ENCODE measurements at places on chromosomes 12 and 14. TPM values are rescaled to one million over a fixed set of nuclear protein-coding genes. Genes with fewer than 3 reads are reported as not detected.

Gene CISTR
- not detected for total RNA-seq

Gene GPR33
- not detected for total RNA-seq

Gene SCN8A
- 0.23 TPM for total RNA-seq

Gene GNPTAB
- 21.6 TPM for total RNA-seq

Gene RNU4-1
- total RNA-seq, result 55.9 TPM

Gene PTPRR
- total RNA-seq, result 0.94 TPM

Gene LPAR5
- total RNA-seq, result under 0.01 TPM

Gene TTC9
- 0.23 TPM for total RNA-seq

Gene LTB4R2
- 2.3 TPM for total RNA-seq

Gene PHC1
- total RNA-seq, result 11.6 TPM

Gene A2M
- 1.2 TPM for total RNA-seq

Gene SNRPF
- total RNA-seq, result 22.2 TPM

Gene L3HYPDH
- total RNA-seq, result 24.2 TPM

Gene DLGAP5
- total RNA-seq, result 9.2 TPM

Gene ASPG
- not detected for total RNA-seq

Gene TROAP
- total RNA-seq, result 0.12 TPM

Gene TXNDC16
- total RNA-seq, result 6.5 TPM

Gene STRN3
- 82.6 TPM for total RNA-seq

Gene TMTC1
- total RNA-seq, result 115 TPM

Gene PPM1H
- 1.3 TPM for total RNA-seq

Gene LMNTD1
- total RNA-seq, result not detected

Gene CLEC2A
- total RNA-seq, result 5.6 TPM

Gene RTL1
- total RNA-seq, result not detected

Gene PLCZ1
- not detected for total RNA-seq

Gene CAPS2
- 5.9 TPM for total RNA-seq

Gene YLPM1
- 19.5 TPM for total RNA-seq

Gene KCNH5
- under 0.01 TPM for total RNA-seq

Gene TBX3
- 20.8 TPM for total RNA-seq

Gene SLC39A2
- total RNA-seq, result 1.3 TPM

Gene CEBPE
- not detected for total RNA-seq

Gene TARBP2
- total RNA-seq, result 36.5 TPM

Gene BDKRB2
- total RNA-seq, result 61.8 TPM

Gene TBC1D30
- total RNA-seq, result 0.08 TPM

Gene AKT1
- 215 TPM for total RNA-seq

Gene SLC17A8
- not detected for total RNA-seq

Gene VIPAS39
- total RNA-seq, result 27.4 TPM

Gene IL22
- not detected for total RNA-seq

Gene TAS2R46
- 1.9 TPM for total RNA-seq

Gene RDH16
- 0.08 TPM for total RNA-seq

Gene KLRC4
- total RNA-seq, result not detected

Gene TMCC3
- under 0.01 TPM for total RNA-seq

Gene FGF6
- total RNA-seq, result not detected
